ENCODE measurements at places on chromosomes 12 and 14.

DNA sequence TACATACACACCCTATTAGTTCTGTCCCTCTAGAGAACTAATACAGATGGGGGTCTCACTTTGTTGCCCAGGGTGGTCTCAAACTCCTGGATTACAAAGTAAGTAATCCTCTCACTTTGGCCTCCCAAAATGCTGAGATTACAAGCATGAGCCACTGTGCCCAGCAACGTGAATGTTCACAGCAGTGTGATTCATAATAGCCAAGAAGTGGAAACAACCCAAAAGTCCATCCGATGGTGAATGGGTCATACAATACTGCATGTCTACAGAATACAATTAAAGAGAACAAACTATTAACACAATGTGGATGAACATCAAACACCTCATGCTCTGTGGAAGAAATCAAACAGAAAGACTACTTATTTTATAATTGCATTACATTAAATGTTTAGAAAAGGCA is 57.3 kb upstream of the SYNE2 start:
- no peak for DNase-seq

DNA sequence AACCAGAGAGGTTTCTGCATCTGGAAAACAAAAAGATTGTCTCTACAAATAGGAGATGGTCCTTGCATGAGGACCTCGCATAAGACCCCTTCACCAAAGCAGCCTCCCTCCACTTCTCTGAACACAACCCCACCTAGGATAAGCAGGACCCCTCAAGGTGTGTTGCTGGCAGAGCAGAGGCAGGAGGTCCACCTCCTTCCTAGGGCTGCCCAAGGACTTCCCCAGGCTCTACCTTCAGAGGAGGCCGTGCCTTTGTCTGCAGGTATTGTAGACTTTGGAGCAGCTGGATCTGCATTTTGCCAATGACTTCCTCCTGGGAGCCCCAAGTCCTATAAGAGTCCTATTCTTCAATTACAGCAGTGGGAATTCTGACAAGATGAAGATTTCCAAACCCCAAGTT is 67.3 kb upstream of the TSPAN11 start:
- DNase-seq = no peak

DNA sequence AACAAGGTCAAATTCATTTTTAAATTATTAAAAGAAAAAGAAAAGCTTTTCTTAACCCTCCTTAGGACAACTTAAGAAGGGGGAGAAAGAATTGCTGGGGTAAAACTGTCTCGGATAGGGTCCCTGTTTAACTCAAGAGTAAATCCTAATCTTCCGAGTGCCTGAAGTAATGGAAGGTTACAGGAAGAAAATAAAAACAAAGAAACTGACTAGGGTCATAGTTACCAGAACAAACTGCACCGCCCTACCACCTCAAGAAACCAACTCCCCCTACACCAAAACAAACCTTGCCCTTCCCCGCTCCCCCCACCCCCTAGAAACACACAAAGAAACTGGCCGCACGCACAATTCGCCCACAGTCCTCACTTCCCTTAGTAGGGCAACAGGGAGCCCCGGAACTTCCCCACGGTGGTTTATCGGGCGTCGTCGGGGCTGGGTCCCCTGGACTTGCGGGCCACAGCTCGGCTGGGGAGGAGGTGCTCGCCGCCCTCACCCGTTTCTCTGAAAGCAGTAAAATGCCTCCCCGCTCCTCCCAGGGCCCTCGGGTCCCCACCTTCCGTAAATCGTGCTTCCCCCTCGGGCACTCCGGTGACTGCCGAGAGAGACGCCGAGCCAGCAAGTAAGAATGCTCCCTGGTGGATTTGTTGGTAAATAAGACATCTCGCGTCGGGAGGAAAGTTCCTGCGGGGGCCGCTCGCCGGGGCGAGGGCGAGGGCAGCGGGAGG is 2.4 kb downstream of the SINHCAF start:
- peak; percentile 73 for DNase-seq

- DNase-seq = no peak
Measured at GRCh38 chr12:68119250-68119649, 40.3 kb downstream of the IFNG start.

GRCh38 chr12:46965880-46966279 is 113.5 kb upstream of the PCED1B start:
- DNase-seq = no peak

DNA sequence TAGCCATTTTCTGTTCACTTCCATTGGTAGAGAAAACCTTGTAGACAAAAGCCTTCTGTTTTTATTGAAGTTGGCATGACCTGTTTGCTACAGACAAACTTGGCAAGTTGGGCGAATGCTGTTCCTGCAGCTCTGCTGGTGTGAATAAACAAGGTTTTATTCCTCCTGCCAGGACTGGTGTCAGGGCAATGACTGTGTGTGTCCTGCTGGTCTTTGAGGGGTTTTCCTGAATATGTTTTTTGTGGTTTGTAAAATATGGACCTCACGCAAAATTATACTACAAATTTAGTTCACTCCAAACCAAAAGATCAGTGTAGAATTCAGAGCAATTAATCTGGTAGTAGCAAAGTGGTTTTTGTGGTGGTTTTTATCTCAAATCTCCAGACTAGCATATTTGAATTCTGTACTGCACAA is 140.8 kb downstream of the ERC1 start:
- no peak for DNase-seq

DNA sequence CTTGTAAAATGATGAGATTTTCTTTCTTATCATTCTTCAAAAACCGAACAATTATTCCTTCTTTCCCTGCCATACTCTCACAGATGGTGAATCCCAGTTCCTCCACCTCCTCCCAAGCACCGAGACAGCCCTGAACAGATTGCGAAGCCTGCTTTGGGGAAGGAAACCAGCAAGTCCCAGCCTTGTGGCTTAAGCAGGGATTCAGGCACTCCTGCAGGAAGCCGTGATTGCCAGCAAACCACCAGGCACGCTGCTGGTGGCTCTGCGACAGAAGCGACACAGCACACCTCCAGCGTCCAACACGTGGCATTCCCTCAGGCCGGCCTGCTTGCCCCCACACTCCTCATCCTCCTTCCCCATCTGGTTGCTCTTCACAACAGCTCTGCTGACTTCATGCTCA is 237.7 kb downstream of the GXYLT1 start:
- DNase-seq = no peak

- DNase-seq = no peak
Measured at GRCh38 chr14:26841920-26842741, 244.3 kb upstream of the NOVA1 start.

- DNase-seq = no peak
Measured at GRCh38 chr14:105187116-105187515, 6.0 kb upstream of the NUDT14 start.

GRCh38 chr12:50275556-50275955 is 7.8 kb downstream of the LIMA1 start:
- DNase-seq = peak; percentile 28

Data from T-helper 2 cell (primary cell).